Stimulated activated naive CD4-positive, alpha-beta T cell treated with Interleukin-2 at 50 U/mL for 16 hours (primary cell): ENCODE measurements at places on chromosomes 2 and 18.

DNA sequence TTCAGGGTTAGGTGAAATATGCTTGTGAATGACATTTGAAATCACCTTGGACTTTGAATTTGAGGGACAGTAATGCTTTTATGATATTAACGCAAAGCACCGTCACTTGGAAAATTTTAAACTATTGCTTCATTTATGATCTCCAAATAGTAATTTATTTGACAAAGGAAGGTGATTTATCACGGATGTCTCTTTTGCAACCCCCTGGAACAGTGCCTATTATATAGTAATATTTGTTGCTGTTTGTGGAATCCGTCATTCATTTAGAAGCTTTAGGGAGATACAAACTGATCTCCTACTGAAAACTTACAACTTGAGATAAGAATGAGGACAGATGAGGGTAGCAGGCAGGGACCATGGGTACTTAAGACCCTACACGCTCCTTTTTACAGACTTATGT lies 10.7 kb upstream of the ZEB2 start:
- no peak for DNase-seq

DNA sequence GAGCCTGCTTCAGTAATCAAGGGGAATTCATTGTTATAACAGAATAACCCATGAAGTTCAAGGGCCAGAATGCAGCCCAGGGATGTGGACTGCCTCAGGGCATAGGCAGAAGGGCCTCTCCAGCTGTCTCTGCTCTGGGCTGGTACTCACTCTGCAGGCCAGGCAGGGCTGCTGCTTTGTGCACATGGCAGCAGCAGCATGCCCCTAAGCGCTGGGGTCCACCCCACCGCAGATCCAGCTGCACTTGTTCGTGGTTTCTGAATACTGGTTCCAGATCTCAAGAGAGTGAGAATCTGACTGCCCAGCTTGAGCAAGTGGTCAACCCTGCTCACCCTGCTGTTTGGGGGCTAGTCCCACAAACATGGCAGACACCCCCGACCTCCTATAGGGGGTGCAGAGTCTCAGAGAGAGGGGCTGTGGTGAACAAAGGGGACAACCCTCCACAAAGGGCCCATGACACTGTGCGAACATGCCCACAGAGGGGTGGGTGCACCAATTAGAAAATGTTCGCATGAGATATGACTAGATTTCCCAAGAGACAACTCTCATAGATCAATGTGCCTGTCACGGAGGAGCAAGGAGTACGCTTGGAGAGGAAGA lies 87.3 kb downstream of the ACTR3 start:
- DNase-seq = no peak

DNA sequence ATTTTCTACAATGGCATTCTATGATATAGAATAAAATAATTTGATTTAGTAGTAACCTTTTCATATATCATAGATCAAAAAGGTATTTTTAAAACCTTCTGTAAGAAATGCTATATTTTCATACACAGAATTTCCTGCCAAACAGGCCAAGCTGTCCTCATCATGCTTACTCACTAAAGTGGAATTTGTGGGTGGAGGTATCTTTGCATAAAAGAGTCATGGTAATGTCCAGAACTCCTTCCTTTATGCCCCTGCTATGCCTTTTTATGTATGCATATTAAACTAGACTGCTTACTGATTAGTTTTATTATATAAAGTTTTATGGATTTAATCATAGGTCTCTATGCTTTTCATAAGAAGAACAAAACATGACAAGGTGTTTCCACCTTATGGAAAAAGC lies 27.5 kb upstream of the MARCHF7 start:
- no peak for DNase-seq

- no peak for DNase-seq
Measured at GRCh38 chr2:60520151-60520876, 33.1 kb downstream of the BCL11A start.

GRCh38 chr18:62877411-62878221 lies 162.3 kb downstream of the PHLPP1 start:
- no peak for DNase-seq

- no peak for DNase-seq
Measured at GRCh38 chr2:174881678-174882077, 117.4 kb upstream of the CHRNA1 start.

DNA sequence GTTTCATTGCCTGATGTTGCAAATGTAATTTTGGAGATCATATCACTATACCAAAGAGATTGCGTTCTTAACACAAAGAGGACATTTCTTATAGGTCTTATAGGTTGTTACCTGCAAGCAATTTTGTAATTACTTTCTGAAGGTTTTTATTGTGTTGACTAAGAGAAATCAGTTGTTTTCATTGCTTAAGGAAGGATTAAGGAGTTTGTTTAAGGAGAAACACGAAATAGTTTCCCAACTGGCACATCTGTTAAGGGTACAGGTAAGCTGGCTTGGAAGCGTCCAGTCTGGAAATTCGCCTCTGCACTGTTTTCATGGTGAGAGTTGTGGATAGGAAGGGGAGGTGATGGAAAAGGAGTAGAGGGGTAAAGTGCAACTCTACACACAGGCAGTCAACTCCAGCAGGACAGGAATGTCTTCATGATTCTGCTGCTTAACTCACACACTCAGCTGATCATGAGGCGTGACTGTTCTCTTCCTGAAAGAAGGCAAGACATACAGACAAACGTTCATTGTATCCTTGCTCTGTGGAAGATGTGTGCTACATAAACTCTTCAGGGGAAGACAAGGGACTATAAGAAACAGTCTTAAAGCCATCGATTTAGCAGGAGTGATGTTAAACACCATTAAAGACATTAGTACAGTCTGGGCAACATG lies 61.4 kb upstream of the ACSL3 start:
- no peak for DNase-seq

DNA sequence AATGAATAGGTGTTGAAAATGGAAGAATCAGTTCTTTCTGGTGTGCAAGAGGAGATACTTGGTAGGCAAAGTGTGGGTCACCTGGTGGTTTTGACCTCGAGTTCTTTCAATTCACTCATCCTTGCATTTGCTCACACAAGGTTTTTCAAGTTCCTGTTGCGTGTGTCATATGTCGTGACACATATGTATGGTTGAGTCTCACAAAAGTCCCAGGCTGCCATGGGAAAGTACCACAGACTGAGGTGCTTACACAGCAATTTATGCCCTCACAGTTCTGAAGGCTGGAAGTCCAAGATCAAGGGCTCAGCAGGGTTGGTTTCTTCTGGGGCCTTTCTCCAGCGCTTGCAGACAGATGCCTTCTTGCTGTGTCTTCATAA lies 64.4 kb downstream of the NCK2 start:
- peak; percentile 39 for DNase-seq

DNA sequence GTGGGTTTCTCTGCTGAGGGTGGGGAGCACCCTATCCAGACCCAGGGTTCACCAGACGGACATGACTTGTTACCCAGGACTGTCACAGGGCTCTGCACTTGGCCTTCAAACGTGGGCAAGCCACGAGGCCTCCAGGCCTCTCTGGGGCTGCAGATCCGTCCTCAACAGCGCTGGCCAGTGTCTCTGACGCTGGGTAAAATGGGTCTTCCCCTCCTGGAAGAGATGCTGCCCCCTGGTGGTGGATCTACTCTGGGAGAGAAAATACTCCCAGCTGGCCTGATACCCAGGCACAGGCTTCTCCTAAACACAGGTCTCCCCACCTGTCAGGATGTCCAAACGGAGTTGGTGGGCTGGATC lies 3.7 kb downstream of the GPR17 start:
- DNase-seq = peak; percentile 80

GRCh38 chr2:70887208-70887549 lies 48.5 kb upstream of the ATP6V1B1 start:
- no peak for DNase-seq

DNA sequence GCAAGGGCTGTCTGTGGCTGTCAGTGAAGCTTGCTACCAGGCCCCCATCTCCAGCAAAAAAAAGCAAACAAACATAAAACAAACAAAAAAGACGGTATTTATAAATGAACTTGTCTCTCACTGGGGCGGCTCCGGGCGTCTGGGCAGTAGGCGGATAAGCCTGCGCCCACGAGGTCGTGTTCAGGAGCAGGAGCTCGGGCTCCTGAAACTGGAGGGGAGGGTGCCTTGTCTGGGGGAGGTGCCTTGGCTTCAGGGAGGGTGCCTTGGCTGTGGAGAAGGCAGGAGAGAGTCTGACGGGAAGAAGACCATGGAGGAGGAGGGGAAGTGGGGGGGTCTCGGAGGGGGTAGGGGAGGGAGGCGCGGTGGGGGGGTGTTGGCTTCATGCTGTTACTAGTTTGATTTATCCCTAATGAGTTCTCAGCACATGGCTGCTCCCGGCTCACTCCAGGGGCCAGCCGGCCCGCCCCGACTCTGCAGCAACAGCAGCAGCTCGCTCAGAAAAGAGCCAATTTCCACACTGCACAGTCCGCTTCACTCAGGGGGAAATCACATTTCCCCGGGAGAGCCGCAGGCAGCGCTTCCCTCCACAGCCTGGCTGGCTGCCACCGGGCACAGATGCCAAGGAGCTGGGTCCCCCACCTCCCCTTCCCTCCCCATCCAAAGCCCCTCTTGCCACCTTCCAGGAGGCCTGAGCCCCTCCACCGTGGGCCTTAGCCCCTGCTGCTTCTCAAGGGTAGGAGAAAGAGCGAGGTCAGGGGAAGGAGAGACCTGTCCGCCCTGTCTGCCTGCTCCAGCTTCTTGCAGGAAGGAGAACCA lies 38.7 kb downstream of the PSD4 start:
- no peak for DNase-seq

DNA sequence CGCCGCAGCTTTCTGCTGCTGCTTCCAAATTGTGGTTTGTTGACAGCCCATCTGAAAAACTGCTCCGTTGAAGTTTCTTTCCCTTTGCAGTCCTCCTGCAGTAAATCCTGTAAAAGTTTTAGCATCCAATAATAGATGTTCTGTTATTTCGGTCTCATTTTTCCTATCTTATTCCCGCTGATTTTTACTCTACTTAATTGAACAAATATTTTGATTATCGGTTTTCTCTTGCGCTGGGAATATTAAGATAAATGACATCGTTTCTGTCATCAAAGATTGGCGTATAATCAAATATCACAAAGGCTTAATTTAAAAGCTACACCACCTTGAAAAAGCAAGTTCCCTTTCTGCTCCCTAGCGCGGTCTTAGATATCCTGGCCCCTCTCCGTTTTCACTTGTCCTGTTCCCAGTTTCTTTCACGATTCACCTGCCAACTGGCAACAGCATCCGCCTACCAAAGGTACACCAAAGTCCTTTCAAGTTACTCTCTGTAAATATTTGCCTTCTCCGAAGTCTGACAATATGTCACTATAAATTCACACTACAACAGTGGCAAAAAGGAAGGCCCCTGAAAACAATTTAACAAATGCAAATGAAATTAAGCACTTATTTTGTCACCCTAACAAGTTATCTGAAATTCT lies 1.0 kb upstream of the STRN start:
- no peak for DNase-seq

DNA sequence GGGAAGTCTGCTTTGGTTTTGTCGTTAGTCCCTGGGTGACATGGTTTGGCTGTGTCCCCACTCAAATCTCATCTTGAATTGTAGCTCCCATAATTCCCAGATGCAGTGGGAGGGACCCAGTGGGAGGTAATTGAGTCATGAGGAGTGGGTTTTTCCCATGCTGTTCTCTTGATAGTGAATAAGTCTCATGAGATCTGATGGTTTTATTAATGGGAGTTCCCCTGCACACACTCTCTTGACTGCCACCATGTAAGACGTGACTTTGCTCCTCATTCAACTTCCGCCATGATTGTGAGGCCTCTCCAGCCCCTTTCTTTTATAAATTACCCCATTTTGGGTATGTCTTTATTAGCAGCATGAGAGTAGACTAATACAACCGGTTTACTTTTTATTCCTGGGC lies 405.8 kb upstream of the ID2 start:
- DNase-seq = no peak

- DNase-seq = no peak
Measured at GRCh38 chr18:335733-336132, 67.9 kb upstream of the THOC1 start.

DNA sequence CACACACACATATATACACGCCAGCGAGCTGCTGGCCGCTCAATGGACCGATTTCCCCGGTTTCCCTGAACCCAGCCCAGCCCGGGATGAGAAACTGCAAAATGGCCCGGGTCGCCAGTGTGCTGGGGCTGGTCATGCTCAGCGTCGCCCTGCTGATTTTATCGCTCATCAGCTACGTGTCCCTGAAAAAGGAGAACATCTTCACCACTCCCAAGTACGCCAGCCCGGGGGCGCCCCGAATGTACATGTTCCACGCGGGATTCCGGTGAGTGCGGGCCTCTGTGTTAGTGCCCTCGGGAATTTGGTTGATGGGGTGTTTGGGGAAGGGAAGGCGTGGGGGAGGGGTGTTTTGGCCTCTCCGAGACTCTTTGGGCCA lies 392 bp downstream of the ST8SIA3 start:
- no peak for DNase-seq

GRCh38 chr2:121790276-121790956 lies 35.0 kb downstream of the TSN start:
- no peak for DNase-seq

DNA sequence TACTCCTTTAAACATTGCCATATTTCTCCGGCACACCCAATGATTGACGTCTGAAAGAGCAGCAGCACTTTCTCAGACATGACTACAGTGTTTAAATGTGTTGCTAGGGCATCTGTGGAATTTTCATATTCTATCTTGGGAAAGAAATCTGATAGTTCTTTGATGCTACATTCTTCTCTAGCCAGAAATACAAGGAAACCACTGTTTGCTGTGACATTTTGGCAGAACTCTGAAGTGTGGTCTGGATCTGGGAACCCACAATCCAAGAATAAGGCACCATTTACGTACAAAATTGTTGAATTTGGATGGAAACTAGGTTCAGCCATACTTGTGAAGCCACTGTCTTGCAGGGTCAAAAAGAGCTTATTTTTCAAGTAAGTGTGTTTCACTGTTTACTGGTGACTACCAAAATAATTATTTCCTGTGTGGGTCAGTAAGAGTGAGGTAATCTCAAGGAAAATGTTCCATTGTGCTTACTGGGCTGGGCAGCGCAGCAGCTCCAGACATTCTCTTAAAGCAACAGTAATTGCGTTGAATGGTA lies 21.3 kb upstream of the CD28 start:
- no peak for DNase-seq

GRCh38 chr2:26845021-26845420 lies 2.9 kb upstream of the DPYSL5 start:
- no peak for DNase-seq

GRCh38 chr2:178194600-178195389 lies 483 bp downstream of the OSBPL6 start:
- no peak for DNase-seq

GRCh38 chr2:30039101-30039500 lies 107.7 kb upstream of the YPEL5 start:
- DNase-seq = no peak

DNA sequence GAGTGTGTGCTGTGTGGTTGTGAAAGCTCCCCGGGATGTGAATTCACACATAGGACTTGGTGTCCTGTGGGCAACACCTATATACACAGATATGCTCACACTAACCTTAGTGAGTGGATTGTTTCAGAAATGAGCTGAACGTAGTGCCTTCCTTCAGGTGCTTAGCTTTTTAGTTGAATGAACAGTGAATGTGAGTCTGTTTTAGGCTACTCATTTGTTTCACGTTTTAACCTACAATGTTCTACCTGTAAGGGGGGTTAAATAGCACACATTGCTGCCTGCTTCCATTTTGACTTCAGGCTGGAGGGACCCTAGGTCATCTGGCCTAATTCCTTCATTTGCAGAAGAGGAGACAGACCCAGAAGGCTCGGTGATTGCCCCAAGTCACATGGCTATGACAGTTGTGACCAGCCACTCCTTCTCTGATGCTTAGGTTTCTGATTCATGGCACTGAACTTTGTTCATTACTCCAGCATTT lies 1.0 kb downstream of the PLEK start:
- no peak for DNase-seq
